ENCODE measurements at places on chromosomes 3 and 15.

DNA sequence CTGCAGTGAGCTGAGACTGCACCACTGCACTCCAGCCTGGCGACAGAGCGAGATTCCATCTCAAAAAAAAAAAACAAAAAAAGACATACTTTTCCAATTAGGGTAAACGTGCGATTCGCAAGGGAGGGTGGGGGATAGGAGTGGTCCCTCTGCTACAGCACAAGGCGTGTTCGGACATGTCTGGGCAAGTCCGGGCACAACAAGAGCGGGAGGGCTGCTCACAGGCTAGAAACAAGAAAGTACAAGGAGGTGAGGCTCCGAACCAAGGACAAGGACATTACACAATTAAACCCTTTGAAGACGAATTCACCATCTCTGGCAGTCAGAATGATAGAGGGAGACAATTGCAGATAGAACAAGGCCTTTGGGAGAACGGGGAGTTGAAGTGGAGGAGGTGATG lies 32.2 kb upstream of the BCL2A1 start:
- no peak for DNase-seq

DNA sequence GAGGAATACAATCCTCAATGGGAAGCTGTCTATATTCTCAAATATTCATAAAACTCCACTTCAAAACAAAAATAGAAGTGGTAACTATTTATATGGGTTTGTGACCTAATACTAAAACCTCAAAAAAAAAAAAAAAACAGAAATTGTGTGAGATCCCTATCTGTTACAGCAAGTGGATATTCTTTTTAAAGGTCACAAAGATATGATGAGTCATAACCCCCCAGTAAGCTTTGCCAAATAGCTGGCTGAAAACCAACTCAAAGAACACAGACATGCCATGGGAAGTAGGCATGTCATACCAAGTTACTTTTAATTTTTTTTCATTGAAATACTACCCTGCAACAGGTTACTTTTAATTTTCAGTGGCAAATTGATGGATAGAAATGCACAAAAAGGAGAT lies 62.5 kb downstream of the CBLB start:
- peak; percentile 58 for DNase-seq

DNA sequence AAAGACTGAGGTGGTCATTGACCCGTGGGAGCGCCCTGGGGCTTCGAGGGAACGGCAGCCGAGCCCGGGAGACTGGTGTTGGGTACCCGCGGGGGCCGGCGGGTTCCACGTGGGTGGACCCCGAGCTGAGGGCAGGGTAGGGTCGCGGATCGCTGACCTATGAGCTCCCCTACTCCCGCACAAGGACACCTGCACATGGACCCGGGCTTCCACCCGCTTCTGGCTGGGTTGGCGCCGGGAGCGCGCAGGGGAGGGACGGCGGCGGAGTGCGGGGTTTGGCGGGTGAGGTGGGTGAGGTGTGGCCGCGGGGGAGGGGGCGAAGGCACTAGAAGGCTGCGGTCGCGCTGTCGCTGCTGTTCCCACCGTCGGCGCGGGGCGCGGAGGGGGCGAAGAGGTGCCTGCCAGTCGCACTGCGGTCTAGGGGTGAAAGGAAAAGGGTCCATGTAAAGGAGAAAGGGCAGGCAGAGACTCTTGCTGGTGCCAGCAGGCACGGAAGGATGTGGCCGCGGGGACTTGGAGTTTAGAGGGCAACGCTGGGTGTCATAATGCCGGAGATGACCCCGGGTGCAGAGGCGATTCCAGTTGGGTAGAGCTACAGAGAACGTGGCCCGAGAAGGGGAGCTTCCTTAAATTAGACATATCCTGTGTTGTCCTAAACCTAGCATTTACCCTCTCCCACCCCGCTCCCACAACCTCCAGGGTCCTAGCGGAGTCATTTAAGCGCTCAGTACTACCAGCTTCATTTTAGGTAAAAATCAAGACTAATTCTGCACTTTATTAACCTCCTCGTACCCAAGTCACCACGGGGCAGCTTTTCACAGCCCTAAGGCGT lies 245.9 kb upstream of the TOPAZ1 start:
- DNase-seq, result no peak

DNA sequence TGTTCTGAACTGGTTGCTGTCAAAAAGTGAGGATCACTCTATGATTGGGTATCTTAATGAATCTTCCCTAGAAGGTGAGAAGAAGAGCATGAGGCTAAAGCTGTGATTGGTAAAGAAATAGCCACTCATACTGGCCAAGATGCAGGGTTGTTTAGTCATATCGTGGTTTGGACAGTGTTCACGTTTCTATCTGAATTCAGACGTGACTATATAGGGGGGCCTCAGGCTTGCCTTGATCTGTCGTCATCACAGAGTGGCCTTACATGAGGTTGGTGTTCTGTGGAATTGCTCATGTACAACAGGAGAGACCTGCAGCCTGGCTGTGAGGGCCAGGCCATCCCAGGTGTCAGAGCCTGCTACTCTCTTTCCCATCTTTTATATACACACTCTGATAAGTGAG lies 12.4 kb downstream of the RTP2 start:
- no peak for DNase-seq

DNA sequence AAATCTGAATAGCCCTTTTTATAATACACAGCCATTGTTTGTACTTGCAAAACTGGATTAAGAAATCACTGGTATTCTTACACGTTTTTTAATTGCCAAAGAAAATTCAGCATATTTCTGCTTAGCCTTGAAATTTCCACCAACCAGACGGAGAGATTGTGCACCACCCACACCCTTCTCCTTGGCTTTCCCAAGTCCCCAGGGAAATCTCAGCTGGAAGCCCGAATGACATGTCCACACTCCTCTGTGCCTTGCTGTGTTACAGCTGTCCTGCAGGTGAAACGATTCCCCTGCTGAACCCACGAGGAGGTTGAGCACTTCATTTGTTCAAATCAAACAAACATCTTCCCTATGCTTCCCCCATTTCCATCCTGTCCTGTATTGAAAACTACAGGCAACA lies 49.6 kb upstream of the PPARG start:
- DNase-seq, result no peak

DNA sequence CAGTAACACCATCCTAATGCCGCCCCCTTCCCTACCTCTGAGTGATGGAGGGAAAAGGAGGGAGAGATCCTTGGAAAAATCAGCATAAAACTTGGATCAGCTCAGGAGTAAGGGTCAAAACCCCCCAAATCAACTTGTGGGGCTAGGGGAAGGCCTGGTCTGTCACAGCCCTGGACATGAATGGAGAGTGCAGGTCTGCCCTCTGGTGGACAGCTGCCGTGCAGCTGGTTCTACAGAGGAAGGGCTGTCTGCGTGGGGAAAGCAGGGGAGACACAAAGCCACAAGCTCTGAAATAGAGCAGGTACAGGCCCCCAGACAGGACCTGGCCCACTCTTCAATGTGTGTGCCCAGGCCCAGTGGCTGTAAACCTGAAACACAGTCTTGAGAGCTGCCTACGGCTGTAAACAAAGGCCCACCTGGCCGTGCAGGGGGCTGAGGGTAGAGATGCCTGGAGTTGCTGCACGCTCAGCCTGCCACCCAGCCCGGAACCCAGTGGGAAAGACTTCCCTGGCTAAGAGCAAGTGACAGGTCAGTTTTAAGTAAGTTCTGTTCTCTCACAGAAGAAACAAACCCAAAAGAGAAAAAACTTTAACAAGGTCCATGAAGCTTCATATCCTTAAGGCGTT lies 16.4 kb downstream of the CLK3 start:
- DNase-seq, result peak; percentile 25

- DNase-seq, result no peak
Observed at GRCh38 chr3:101229681-101230080, 90.7 kb downstream of the IMPG2 start.

DNA sequence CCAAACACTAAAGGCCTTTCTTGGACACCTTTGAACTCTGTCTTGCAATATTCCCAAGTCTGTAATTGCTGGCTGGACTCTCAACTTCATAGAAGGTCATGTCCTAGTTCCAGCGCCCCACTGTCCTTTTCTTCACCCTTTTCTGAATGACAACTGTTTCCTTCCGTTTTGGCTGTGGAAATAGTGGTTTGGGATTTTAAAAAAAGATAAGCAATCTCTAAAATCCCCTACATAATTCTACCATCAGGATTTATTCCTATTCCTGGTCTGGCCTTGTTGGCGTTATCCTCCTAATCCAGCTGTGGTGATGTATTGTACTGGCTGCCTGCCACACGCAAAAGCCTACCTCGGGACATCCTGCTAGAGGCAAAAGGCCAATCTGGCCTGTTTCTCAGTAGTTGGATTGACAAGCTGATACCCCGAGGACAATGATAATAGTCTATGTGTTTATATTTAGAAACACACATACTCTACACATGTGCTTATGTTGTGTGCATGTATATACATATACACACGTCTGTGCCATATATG lies 440.3 kb upstream of the DPH6 start:
- DNase-seq, result no peak

GRCh38 chr3:143067201-143067600 lies 52.4 kb upstream of the CHST2 start:
- no peak for DNase-seq

GRCh38 chr3:101128001-101128400 lies 134.8 kb upstream of the ABI3BP start:
- DNase-seq, result no peak

DNA sequence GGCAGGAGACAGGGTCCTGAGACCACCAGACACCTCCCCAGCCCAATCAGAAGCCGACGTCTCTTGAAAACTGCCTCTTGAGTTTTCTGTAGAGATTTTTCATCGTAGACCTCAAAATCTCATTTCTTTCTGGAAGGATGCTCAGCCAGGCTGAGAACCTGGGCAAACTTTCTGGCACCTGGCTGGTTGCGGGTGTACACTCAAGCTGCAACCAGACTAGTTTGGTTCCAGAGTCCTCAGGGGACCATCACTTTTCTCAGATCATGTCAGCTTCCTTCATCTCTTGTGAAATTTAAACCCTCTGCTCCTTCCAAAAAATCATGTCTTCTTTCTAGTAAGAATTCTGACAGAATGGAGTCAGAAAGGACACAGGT lies 45.1 kb downstream of the CMTM7 start:
- DNase-seq, result no peak
